SIG-M5 (cell line): ENCODE measurements at places on chromosomes 16 and 17.

- no peak for DNase-seq
Observed at GRCh38 chr16:25613931-25614330, 77.8 kb upstream of the HS3ST4 start.

DNA sequence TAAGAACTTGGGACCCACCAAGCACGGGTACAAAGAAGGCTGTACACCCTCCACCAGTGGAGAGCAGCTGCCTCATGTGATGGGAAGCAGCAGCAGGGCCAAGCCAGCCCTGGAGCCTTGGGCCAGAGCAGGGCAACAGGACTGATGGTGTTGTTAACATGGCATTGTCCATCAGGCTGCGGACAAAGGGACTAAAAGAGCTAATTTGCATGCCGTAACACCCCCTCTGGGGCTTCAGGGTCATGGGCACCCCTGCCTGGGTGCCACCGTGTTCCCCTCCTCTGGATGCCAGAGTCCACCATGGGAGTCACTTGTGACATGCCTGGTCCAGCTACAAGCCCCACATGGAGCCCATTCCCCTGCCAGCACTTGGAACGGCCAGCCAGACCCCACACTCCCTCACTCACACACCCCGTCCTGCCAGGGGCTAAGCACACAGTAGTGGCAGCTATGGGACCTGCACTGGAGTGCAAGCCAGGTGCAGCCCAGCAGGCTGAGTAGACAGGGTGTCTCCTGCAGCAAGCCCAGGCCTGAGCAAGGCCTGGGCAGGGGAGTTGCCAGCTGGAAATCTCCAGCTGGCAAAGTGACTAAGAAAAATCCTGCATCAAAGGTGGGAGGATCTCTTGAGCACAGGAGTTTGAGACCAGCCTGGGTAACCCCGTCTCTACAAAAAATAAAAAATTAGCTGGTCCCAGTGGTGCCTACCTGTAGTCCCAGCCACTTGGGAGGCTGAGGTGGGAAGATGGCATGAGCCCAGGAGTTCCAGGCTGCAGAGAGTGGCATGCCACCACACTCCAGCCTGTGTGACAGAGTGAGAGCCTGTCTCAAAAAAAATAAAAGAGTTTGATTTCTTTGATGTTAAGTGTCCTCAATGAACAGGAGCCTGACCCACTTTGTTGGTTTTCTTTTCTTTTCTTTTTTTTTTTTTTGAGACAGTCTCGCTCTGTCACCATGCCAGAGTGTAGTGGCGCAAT, 33.7 kb downstream of the NOL11 start:
- no peak for DNase-seq

DNA sequence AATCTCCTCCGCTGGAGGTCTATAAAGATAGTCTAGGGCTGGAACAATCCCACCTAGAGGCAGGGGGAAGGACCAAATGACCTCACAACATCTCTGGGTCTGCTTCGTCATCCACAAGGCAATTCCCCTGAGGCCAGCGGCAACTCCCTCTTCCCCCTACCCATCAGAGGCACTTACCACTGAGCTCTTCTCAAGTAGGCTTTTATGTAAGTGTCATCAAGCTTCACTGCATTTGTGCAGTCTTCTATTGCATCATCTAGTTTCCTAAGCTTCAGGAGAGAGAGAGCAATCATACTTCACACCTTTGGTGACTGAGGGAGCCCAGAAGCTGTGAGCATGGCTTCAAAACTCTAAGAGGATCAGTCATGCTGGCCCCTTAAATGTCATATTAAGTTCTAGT, 21.0 kb downstream of the CNP start:
- DNase-seq: no peak

- DNase-seq: no peak
Observed at GRCh38 chr17:66413559-66414520, 111.4 kb downstream of the PRKCA start.

- no peak for DNase-seq
Observed at GRCh38 chr16:17804857-17805256, 334.1 kb upstream of the XYLT1 start.
